ENCODE measurements at places on chromosomes 3 and 15. TPM values are rescaled to one million over a fixed set of nuclear protein-coding genes. Genes with fewer than 3 reads are reported as not detected.

GUCA1C gene
- not detected for total RNA-seq

GORASP1 gene
- 38.8 TPM for total RNA-seq

CEMIP gene
- total RNA-seq = 3.5 TPM

CYP8B1 gene
- total RNA-seq = 0.12 TPM

CRBN gene
- 29.1 TPM for total RNA-seq

GOLGA6L9 gene
- total RNA-seq = 4.3 TPM

GRCh38 chr3:154730186-154730585 is 300.2 kb upstream of the GPR149 start:
- no peak overlapping the region for H3K27ac ChIP-seq
- no peaks in the 10 kb centered on the region for H3K36me3 ChIP-seq
- no peak overlapping the region for H3K4me3 ChIP-seq
- DNase-seq = no peak
- H3K4me1 ChIP-seq = no peaks in the 10 kb centered on the region

- no peaks in the 10 kb centered on the region for H3K27me3 ChIP-seq
- no peaks in the 10 kb centered on the region for H3K36me3 ChIP-seq
- H3K27ac ChIP-seq = no peak overlapping the region
Observed at GRCh38 chr15:66870880-66871388, 168.9 kb downstream of the SMAD6 start.

- DNase-seq = no peak
- H3K4me3 ChIP-seq = no peak overlapping the region
- H3K27ac ChIP-seq = no peak overlapping the region
Observed at GRCh38 chr3:119862616-119863015, 80.7 kb downstream of the NR1I2 start.

- DNase-seq = no peak
- no peak overlapping the region for H3K27ac ChIP-seq
- 0 out of 2 replicates have a peak, but pooled peaks cover 3% of the 10 kb centered on the region for H3K4me1 ChIP-seq
Observed at GRCh38 chr3:66265649-66266048, 44.8 kb downstream of the SLC25A26 start.

- no peak overlapping the region for H3K4me3 ChIP-seq
- H3K27me3 ChIP-seq = peaks cover 3% of the 10 kb centered on the region
- DNase-seq = no peak
Observed at GRCh38 chr3:141164852-141165251, 66.8 kb upstream of the PXYLP1 start.

GRCh38 chr3:4864503-4864902 is 114.7 kb upstream of the BHLHE40 start:
- no peaks in the 10 kb centered on the region for H3K36me3 ChIP-seq
- no peak overlapping the region for H3K27ac ChIP-seq
- no peak for DNase-seq
- no peaks in the 10 kb centered on the region for H3K27me3 ChIP-seq
- no peak overlapping the region for H3K4me3 ChIP-seq

GRCh38 chr3:194858382-194858781 is 172.7 kb downstream of the FAM43A start:
- no peak for DNase-seq
- H3K27ac ChIP-seq = no peak overlapping the region
- H3K4me1 ChIP-seq = peaks cover under 1% of the 10 kb centered on the region
- H3K36me3 ChIP-seq = no peaks in the 10 kb centered on the region
- H3K4me3 ChIP-seq = no peak overlapping the region

DNA sequence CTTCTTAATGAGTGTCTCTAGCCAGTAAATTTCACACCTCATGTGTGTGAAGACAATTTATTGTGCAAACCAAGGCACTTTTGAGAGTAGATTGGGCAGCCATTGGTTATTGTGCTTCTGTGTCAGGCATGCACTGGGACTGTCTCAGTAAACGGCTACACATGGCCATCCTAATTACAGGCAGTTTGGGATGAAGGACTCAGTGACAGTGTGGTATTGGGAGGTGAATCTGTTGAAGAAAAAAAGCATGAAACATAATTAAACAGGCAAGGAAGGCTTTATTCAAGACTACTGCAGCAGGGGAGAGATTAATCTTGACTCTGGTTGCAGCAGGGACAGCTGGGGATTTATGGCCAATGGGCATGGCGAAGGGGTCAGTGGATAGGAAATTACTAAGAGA is 57.8 kb upstream of the NUDT16 start:
- no peak overlapping the region for H3K4me3 ChIP-seq
- no peak for DNase-seq
- H3K27ac ChIP-seq = no peak overlapping the region
- no peaks in the 10 kb centered on the region for H3K36me3 ChIP-seq
- H3K4me1 ChIP-seq = peaks cover 10% of the 10 kb centered on the region
- no peaks in the 10 kb centered on the region for H3K27me3 ChIP-seq

DNA sequence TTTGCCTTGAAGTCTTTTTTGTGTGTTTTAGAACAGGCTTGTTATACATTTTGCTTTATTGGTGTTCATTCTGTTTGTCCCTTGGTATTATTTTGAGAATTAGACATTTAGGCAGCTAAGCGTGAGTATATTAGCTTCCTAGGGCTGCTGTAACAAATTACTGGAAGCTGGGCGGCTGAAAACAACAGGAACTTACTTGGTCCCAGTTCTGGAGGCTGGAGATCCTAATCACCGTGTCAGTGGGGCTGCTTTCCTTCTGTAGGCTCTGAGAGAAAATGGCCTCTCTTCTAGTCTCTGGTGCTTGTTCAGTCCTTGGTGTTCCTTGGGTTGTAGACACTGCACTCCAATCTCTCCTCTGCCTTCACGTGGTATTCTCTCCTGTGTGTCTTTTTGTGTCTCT is 142.3 kb downstream of the KLHL25 start:
- no peaks in the 10 kb centered on the region for H3K36me3 ChIP-seq
- no peak for DNase-seq
- H3K4me3 ChIP-seq = no peak overlapping the region
- no peaks in the 10 kb centered on the region for H3K4me1 ChIP-seq
- no peaks in the 10 kb centered on the region for H3K27me3 ChIP-seq

DNA sequence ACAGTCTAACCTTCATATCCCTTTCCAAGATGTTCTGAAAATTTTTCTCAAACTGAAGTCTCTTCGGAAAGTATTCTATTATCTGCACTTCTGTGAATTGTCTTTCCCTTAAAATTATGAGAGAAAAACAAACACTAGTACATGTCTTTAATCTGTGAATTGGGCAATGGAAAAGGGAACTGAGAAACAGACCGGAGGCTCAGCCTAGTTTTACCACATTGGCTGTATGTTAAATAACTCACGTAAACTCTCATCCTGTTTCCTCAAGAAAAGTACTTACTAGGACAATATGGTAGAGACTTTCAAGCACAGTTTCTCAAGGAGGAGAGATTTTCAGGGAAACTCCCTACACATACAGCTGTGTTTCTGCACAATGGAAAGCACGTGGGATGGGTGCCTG is 982.2 kb upstream of the SEMA6D start:
- no peaks in the 10 kb centered on the region for H3K27me3 ChIP-seq
- no peak overlapping the region for H3K27ac ChIP-seq
- no peaks in the 10 kb centered on the region for H3K4me1 ChIP-seq

- no peak overlapping the region for H3K4me3 ChIP-seq
- peaks cover 4% of the 10 kb centered on the region for H3K27me3 ChIP-seq
- H3K27ac ChIP-seq = no peak overlapping the region
- no peak for DNase-seq
Observed at GRCh38 chr3:4800595-4800994, 178.6 kb upstream of the BHLHE40 start.

- H3K27me3 ChIP-seq = no peaks in the 10 kb centered on the region
- no peaks in the 10 kb centered on the region for H3K36me3 ChIP-seq
- H3K27ac ChIP-seq = no peak overlapping the region
Observed at GRCh38 chr15:39884351-39884750, 35.7 kb downstream of the GPR176 start.

DNA sequence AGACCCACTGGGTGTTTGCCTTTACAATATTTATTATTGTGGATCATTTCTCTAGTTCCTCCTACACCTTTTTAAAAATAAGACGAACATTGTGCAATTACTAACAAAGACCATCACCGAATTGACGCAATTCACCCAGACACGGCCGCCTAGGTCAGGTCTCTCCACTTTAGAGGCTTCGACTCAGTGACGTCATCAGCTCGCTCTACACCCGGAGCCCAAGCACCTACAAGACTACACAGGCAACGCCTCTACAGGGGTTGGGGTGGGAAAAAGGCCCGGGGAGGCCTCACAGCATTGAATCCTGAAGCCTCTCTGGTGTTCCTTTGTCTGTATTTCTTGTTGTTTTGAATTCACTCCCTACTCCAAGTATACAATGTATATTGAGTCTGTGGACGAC is 16.6 kb downstream of the ZIC4 start:
- DNase-seq = no peak
- no peaks in the 10 kb centered on the region for H3K36me3 ChIP-seq
- no peaks in the 10 kb centered on the region for H3K27me3 ChIP-seq
- no peaks in the 10 kb centered on the region for H3K4me1 ChIP-seq
- H3K4me3 ChIP-seq = no peak overlapping the region

DNA sequence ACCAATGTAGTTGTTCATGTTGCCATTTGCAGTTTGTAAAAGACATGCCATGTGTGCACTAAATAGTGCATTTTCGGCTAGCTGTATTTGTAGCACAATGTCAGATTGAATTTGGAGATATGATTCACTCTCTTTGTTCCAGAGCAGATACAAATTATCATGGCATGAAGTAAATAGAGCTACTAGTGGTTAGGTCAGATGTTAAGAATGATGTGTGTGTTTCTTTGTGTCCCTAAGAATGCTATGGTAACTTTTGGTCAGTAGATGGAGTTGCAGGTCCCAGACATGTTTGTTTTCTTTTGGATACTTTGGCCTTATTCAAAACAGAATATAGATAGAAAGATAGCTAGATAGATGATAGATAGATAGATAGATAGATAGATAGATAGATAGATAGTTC is 595.8 kb downstream of the NLGN1 start:
- no peak overlapping the region for H3K4me3 ChIP-seq
- H3K36me3 ChIP-seq = no peaks in the 10 kb centered on the region
- DNase-seq = peak; percentile 27
- no peak overlapping the region for H3K27ac ChIP-seq
- no peaks in the 10 kb centered on the region for H3K27me3 ChIP-seq

DNA sequence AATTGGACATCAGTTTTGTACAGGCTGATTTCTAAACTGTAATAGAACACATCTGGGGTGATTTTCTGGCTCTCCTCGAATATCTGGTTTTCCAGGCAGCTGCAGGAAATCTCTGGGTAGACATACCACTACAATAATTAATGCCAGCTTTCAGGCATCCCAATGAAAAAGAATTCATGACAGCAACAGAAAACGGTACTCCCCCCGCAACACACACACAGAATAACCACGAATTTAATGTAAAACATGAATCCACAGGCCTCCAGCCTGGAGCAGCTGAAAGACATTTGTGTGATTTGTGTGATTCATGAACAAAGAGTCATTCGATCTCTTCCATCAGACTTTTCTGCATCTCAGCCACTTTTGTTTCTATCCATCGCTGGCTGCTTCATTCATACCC is 262.2 kb downstream of the MAGI1 start:
- DNase-seq = no peak
- no peaks in the 10 kb centered on the region for H3K4me1 ChIP-seq
- no peaks in the 10 kb centered on the region for H3K36me3 ChIP-seq
- H3K27me3 ChIP-seq = no peaks in the 10 kb centered on the region

DNA sequence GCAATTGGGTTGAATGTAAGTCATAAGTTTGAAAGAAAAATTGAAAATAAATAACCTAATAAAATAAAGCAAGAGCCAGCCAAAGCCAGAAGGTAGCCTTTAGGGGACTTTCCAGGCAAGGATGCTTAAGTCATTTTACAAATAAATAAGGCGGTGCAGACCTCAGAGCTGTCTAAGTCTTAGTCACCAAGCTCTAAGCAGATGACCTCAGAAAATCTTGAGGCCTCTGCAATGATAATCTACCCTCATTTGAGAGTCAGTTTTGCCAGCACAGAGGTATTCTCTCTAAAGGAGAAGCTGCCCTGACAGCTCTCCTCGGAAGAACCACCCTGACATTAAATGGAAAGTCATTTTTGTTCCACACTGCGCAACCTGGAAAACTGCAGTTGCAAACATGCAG is 113.9 kb downstream of the OXNAD1 start:
- no peak for DNase-seq
- no peaks in the 10 kb centered on the region for H3K36me3 ChIP-seq
- H3K4me1 ChIP-seq = no peaks in the 10 kb centered on the region
- H3K27me3 ChIP-seq = no peaks in the 10 kb centered on the region

- H3K4me1 ChIP-seq = peaks cover 10% of the 10 kb centered on the region
- H3K36me3 ChIP-seq = no peaks in the 10 kb centered on the region
- DNase-seq = no peak
- H3K4me3 ChIP-seq = no peak overlapping the region
Observed at GRCh38 chr15:70024521-70024920, 73.2 kb downstream of the TLE3 start.

DNA sequence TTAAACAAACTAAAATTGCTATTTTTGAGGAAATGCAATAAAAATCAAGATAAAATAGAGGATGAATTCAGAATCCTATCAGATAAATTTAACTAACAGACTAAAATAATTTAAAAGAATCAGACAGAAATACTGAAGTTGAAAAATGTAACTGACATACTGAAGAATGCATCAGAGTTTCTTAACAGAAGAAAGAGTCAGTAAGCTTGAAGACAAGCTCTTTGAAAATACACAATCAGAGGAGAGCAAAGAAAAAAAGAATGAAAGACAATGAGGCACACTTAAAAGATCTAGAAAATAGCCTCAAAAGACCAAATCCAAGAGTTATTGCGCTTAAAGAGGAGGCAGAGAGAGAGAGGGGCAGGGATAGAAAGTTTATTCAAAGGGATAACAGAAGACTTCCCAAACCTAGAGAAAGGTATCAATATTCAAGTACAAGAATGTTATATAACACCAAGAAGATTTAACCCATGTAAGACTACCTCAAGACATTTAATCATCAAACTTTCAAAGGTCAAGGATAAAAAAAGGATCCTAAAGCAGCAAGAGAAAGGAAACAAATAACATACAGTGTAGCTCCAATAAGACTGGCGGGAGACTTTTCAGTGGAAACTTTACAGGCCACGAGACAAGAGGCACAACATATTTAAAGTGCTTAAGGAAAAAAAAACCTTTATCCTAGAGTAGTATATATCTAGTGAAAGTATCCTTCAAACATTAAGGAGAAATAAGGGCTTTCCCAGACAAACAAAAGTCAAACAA is 24.7 kb downstream of the PEAK1 start:
- no peaks in the 10 kb centered on the region for H3K36me3 ChIP-seq
- H3K4me1 ChIP-seq = no peaks in the 10 kb centered on the region
- no peak for DNase-seq
- H3K27ac ChIP-seq = no peak overlapping the region
- H3K4me3 ChIP-seq = no peak overlapping the region

- peaks cover 19% of the 10 kb centered on the region for H3K4me1 ChIP-seq
- peaks cover 15% of the 10 kb centered on the region for H3K27me3 ChIP-seq
- no peak for DNase-seq
- H3K36me3 ChIP-seq = no peaks in the 10 kb centered on the region
Observed at GRCh38 chr15:40929660-40930429, 705 bp downstream of the DLL4 start.

- no peak overlapping the region for H3K4me3 ChIP-seq
- no peak for DNase-seq
- H3K36me3 ChIP-seq = no peaks in the 10 kb centered on the region
- H3K27me3 ChIP-seq = no peaks in the 10 kb centered on the region
- H3K4me1 ChIP-seq = no peaks in the 10 kb centered on the region
- H3K27ac ChIP-seq = no peak overlapping the region
Observed at GRCh38 chr3:50950591-50950990, 275.9 kb downstream of the DOCK3 start.
